ENCODE measurements at places on chromosomes 7 and 10.
A peak's percentile ranks its signal among the peaks of the same experiment; 100 is the strongest.

GRCh38 chr7:130329681-130330080 is 14.9 kb upstream of the CPA5 start:
- DNase-seq, result no peak

DNA sequence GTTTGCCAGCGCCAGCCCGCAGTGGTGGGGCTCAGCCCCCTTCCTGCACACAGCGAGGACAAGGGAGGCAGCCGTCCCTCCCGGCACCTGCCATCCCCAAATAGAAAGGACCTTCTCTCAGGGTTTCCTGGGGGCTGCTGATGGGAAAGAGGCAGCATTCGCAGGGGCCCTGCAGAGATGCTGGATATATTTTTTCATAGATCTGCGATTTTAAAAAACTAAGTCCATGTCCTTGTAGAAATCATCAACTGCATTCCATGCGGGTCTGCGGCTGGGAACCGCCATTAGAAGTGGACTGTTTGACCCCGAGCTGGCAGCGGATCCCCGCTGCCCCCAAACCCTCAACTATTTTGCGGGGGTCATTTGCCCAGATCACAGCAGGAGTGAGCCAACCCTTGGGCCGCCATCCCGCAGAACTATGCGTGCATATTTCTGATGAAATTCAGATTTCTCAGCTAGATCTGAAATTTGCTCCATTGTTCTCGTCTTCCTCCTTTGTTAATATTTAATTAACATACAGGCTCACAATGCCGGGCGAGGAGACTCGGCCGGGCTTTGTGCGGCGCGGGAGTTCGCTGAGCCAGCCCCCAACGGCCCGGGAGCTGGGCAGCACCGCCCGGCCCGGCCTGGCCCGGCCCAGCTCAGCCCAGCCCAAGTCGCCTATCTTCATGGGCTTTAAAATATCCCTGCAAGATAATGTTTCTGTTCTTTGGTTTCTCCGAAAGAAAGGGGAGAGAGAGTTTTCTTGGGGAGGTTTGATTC is 2.0 kb downstream of the EN2 start:
- DNase-seq, result no peak

DNA sequence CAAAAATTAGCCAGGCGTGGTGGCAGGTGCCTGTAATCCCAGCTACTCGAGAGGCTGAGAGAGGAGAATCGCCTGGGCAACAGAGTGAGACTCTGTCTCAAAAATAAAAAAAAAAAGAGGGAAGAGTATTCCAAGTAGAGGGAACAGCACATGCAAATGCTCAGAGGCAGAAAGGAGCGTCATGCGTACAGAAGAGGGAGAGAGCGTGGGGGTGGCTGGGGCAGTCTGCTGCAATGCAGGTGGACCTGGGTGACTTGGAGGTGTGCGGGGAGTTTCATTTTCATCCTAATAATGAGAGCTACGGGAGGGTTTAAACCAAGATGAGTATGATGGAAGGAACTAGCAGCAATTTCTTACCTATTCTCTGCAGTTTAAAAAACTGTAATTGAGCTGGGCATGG is 28.8 kb downstream of the CLIP2 start:
- DNase-seq, result no peak

GRCh38 chr10:131063311-131063710 is 248.2 kb downstream of the TCERG1L start:
- DNase-seq, result no peak

DNA sequence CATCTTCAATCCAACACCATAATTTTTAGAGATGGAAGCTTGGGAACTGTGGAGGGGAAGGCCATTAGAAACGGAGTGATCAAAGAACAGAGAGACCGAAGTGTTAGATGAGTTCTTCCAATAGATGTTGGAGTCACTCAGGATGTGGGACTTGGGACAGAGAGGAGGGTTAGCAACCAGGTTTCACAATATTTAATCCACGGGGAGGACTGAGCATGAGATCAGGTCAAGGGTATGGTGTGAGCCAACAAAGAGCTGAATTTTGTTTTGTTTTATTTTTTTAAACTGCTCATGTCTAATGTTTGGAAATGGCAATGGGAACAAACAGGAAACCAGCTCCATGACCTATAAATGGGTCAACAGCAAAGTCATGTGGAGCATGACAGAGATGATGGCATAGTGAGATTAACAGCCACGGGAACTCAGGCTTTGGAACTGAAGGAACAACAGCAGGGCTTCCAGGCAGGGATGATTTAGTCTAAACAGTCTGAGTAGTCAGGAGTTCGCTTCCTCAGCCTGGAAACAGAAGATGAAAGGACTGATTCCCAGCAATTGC is 38.9 kb upstream of the AMPH start:
- DNase-seq, result no peak

GRCh38 chr7:57653262-57653830 is 203.4 kb downstream of the ZNF716 start:
- no peak for DNase-seq

DNA sequence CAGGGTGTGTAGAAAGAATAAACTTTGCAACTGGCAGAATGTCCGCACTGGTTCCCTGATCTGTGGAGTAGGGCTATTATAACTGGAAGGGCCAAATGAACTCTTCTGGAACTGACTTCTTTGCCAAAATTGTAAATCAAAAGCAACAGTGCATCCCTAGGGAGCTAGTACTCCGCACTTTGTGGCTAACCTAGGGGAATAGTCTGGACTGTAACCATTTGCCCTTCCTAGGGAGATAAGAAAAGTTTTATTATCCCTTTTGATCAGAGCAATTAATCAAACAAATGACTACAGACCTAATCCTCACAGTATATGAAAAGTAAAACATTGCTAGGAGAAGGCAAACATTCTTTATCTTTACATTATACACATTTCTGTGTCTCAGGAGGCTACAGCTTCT is 45.5 kb upstream of the STEAP1B start:
- DNase-seq, result no peak

- no peak for DNase-seq
These were observed 25.2 kb downstream of the LIPK start for GRCh38 chr10:88731296-88731695.

DNA sequence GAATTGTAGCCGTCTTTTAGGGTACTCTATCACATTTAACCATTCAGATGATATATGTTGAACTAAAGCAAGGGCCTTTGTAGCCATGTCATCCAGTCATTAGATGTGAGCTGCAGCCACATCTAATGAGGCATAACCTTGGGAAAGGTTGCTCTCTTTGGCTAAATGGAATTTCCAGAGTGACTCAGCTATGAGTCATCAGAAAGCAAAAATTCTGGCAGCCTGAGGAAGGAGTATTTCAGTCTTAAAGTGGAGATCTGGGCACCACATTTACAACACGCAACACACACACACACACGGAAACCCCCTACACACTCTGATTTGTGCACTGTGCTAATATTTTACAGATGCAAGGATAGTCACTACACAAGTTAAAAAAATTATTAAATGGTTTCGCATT is 176.9 kb upstream of the ZWINT start:
- DNase-seq, result no peak

- no peak for DNase-seq
These were observed 6.1 kb upstream of the DDX50 start for GRCh38 chr10:68895041-68895440.

DNA sequence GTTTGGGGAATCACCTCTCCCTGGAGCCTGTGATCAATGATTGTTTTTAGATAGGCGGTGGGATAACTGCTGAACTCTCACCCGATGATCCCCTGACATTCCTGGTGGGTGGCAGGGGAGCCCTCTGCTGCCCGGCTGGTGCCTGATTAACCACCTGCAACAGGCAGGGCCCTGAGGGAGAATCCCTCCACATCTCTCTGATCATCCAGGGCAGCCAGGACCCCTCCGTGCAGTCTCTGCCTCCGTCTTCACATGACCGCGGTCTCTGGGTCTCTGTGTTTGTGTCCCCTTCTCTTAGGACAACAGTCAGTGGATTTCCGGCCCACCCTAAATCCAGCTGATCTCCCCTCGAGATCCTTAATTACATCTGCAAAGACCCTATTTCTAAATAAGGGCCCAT is 17.4 kb downstream of the CALML5 start:
- no peak for DNase-seq

DNA sequence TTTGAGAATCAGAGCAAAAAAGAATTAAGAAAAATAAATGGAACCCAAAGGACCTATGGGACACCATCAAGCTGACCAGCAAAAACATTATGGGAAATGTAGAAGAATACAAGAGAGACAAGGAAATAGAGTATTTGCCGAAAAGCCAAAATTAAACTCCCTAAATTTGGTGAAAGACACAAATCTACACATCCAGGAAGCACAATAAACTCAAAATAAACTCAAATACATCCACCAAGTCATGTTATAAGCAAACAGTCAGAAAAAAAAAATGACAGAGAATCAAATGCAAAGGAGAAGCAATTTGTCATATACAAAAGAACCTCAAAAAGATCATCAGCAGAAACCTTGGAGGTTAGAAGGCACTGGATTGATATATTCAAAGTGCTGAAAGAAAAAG is 105.4 kb downstream of the ZNF33B start:
- DNase-seq, result no peak

- no peak for DNase-seq
These were observed 12.9 kb downstream of the ARL3 start for GRCh38 chr10:102701272-102701671.

DNA sequence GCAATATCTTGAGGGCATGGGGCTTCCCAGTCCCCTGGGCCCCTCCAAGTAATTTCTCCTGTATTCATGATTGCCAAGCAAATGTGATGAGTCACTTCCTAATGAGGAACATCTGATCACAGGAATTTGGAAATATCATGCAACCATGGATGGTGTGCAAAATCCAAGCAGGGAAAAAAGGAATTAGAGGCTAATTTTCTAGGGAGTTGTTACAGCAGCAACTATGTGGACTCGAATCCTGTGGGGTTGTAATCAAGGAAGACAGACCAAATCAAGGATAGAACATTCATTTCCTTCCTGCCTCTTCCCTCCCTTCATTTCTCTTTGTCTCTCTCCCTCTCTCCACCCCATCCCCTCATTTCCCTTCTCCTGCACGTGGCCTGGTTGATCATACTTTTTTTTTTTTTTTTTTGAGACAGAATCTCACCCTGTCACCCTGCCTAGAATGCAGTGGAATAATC is 23.9 kb upstream of the AGFG2 start:
- peak; percentile 65 for DNase-seq

All from GM04503 (cell line).